ENCODE measurements at places on chromosomes 16 and 17.

DNA sequence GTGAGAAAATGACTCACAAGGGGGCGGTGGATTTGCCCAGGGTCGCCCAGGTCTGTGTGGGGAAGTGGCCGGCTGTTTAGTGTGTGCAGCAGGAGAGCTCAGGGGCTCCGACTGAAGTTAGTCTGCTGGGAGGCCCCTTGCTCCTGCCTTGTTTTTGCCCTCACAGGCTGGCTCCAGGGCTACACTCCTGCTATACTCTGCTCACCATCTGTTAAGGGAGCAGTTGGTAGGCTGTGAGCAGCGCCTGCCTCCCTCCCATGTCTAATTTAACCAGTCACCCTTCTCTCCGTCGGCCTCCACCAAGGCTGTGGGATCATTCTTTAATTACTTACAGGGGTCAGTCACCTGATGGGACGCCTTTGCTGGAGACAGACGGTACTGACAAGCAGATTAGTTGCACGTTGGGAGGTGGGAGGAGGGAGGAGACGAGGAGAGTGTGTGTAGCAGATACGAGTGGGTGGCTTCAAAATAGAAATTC lies 35.5 kb downstream of the KSR1 start:
- no peak for DNase-seq

DNA sequence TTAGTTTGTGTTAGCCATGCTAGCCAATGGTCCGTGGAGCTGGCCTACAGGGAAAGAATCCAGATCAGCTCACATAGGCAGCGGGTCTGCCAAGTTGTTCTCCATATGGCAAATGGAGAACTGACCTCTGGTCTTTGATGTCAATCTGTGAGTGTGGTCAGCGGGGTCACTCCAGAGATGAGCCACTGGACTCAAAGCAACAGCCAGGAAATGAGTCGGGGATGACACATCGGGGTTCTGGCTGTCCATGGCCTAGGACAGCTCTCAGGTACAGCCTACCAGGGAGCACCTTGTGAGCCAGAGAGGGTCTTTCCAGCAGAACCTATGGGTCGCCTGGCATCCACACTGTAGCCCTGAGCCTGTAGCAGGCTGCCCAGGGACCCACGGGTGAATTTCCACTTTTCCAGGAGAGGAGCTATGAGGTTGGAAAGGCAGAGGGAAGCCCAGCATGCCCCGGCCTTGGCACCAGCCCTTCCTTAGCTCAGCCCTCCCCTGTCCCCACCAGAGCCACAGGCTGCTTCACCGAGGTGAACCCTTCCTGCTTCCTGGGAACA lies 203.0 kb upstream of the TNRC6C start:
- DNase-seq = no peak

DNA sequence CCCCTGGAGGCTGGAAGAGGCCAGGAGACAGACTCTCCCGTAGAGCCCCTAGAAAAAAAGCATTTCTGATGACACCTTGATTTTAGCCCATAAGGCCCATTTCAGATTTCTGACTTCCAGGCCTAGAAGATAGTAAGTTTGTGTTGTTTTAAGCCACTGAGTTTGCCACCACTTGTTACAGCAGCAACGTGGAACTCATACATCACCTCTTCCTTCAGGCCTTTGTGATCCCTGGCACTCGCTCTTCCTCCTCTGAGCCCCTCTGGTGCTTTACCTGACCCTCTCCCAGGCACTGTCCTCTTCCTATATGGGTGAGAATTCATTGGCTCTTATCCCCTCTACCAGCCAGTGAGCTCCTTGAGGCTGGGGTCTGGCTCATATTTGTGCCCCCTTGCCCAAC lies 18.7 kb upstream of the KRT19 start:
- no peak for DNase-seq

- DNase-seq = no peak
These were observed 16.3 kb upstream of the RFFL start for GRCh38 chr17:35079547-35080423.

GRCh38 chr17:34434052-34434451 lies 71.0 kb upstream of the CCL1 start:
- DNase-seq = no peak

- DNase-seq = no peak
These were observed 17.3 kb downstream of the MRPS23 start for GRCh38 chr17:57832314-57833178.

- no peak for DNase-seq
These were observed 17.7 kb upstream of the MRPL38 start for GRCh38 chr17:75922173-75922961.

DNA sequence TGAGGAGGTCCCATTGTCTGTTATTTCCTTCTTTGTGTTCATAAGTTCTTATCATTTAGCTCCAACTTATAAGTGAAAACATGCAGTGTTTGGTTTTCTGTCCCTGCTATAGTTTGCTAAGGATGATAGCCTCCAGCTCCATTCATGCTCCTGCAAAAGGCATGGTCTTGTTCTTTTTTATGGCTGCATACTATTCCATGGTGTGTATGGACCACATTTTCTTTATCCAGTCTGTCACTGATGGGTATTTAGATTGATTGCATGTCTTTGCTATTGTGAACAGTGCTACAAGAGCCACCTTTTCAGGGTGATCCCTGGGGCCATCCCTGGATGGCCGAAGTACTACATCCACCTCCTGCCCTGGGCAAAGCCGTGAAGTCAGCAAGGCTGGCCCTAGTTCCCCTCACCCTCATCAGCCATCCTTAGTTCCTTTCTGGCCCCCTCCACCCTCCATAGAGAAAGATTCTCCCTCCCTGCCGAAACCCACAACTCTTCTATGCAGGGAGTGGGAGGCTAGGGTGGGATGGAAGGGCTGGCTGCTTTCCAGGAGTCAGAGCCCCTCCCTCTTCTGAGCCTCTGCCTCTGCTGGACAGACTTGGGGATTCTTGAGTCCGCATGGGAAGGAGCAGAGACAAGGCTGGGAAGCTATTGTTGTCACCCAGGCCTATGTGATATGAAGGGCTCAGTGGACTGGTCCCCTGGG lies 8.3 kb downstream of the MT1X start:
- DNase-seq = no peak

- DNase-seq = no peak
These were observed 85.6 kb downstream of the FOXL1 start for GRCh38 chr16:86663685-86664521.

GRCh38 chr17:37750292-37750691 lies 5.4 kb upstream of the HNF1B start:
- DNase-seq = no peak

DNA sequence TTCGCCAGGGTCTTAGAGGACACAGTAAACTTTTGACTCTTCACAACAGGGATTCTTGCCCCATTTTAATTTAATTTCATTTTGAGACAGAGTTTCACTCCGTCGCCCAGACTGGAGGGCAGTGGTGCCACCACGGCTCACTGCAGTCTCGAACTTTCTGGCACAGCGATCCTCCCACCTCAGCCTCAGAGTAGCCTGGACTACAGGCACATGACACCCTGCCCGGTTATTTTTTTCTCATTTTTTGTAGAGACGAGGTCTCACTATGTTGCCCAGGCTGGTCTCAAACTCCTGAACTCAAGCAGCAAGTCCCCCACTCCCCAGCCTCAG lies 329 bp upstream of the NLE1 start:
- DNase-seq = no peak

DNA sequence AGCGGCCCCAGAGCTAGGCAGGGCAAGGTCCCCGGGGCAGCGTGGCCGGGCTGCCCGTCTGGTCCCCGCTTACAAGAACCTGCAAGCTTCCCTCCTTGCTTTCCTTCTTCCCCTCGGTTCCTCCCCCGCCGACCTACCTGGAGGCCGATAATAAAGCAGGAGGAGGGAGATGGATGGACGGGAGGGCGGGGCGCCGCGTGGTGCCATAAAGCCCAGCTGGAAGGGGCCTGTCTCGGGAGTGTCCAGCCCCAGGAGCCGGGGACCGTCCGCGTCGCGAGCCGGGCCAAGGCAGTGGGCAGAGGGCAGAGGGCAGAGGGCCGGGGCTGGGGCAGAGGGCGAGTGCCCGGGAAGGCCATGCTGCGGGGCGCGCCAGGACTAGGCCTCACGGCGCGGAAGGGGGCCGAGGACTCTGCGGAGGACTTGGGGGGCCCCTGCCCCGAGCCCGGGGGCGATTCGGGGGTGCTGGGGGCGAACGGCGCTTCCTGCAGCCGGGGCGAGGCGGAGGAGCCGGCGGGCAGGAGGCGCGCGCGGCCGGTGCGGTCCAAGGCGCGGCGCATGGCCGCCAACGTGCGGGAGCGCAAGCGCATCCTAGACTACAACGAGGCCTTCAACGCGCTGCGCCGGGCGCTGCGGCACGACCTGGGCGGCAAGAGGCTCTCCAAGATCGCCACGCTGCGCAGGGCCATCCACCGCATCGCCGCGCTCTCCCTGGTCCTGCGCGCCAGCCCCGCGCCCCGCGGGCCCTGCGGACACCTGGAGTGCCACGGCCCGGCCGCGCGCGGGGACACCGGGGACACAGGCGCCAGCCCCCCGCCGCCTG lies at the start of gene BHLHA9:
BHLHA9 (plus strand) TSS at position 235 of the 820 bp plus-strand sequence; CDS start at position 355, 120 bp downstream.
- no peak for DNase-seq

- DNase-seq = no peak
These were observed 111.0 kb downstream of the N4BP1 start for GRCh38 chr16:48498769-48499631.

- no peak for DNase-seq
These were observed 300.6 kb downstream of the SEC14L1 start for GRCh38 chr17:77441130-77441920.

DNA sequence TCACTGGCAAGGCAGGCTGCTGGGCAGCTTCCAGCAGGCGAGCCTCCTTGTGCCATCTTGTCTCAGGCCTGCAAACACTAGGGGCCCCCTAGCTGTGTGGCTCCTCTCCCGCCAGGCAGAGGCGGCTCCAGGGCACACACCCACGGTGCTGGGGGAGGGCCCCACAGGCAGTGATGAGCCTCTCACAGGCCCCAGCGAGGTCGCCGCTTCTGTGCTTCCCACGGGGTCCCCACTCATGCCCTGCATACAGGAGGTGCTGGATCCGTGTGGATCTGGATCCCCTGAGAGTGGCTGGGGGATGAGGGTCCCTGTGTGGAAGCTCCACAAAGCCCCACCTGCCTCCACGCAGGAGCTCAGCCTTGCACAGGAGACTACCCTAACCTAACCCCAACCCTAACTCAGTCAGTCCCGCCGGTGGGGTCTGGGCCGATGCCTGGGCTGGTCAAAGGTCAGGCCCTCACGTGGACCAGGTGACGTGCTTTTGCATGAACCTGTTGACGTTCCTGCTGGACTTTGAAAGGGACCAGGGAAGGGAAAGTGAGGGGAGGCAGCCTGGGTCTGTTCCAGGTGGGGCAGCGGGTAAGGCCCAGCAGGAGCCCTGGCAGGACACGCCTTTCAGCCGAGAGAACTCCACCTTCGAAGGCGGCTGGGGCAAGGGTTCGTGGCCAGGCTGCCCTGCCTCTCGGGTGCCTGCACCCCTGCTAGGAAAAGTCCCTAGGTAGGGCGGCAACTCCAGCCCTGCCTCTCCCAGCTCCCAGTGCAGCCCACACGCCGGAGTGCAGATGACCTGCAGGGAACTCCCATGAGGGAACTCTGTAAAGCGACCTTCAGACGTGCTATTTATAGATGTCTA lies 5.2 kb downstream of the SECTM1 start:
- no peak for DNase-seq

- no peak for DNase-seq
These were observed 362.6 kb downstream of the CNTNAP4 start for GRCh38 chr16:76639685-76640289.

GRCh38 chr16:82715833-82716232 lies 89.1 kb downstream of the CDH13 start:
- DNase-seq = no peak

DNA sequence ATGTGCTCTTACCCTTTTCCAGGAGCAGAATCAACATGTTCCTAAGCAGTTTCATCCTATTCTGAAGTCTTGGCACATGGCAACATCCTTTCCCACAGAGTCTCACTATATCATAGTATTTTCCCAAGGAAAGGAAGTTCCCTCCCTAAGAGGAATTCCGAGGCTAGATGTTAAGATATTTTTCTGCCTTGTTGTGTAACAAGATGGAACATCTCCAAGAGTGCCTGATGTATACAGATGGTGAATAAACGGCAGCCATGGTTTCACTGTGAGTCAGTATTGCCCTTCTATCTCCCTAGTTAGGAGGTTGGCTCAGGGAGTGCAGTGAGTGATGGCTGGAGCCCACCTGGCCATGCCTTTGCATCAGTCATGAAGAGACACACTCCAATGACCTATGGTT lies 48.2 kb downstream of the SPACA3 start:
- DNase-seq = no peak

DNA sequence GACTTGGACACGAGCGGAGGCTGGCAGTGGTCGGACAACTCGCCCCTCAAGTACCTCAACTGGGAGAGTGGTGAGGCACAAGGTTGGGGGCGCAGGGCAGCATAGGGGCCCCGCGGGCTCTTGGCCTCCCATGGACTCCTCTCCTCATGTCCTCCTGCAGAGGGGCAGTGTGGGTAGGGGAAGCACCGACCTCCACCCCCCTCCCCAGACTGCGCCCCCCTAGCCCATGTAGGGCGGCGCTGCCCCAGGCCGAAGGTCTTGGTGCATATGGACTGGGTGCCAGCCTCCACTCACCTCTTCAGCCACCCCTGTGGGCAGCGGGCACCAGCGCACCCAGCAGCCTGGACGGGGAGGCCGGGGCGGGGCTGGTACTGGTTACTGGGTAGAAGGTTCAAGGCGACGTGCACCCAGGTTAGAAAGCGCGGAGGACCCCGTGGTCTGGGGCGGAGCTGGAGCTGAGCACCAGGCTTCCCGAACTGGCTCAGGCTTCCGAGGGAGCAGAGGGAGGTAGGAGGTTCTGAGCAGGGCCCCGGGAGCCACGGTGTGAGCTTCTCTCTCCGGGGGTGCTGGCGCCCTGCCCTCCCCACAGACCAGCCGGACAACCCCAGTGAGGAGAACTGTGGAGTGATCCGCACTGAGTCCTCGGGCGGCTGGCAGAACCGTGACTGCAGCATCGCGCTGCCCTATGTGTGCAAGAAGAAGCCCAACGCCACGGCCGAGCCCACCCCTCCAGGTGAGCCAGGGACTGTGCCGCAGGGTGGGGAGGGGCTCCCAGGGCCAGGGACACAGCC lies 39.5 kb downstream of the MRC2 start:
- DNase-seq = no peak

DNA sequence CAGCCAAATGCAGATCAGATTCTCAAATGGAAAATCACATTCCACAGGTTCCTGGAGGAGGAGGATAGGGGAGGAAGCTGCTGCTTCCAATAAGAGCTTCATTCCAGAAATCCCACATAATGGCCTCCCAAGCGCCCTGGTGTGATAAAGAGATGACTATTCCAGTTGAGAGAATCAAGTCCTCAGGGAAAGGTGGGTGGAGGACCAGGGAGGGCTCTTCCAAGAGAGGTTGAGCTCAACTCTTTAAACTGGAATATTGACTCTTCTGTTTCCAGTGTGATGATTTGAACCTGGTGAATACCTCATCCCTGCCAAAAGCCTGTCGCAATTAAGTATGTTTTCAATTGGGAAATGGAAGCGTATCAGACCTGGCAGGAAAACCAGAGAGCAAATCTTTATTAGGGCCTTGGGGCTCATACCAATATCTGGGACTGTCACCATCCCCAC lies 81.4 kb upstream of the DYNLRB2 start:
- no peak for DNase-seq

- DNase-seq = no peak
These were observed 9.8 kb upstream of the CSNK1D start for GRCh38 chr17:82283208-82283749.

- no peak for DNase-seq
These were observed 10.7 kb downstream of the GNAO1 start for GRCh38 chr16:56202036-56202435.

GRCh38 chr16:4183237-4184037 lies 58.4 kb downstream of the SRL start:
- DNase-seq = no peak

Data from esophagus squamous epithelium (tissue), 5 donors.